ENCODE measurements at places on chromosomes 3 and 15.

DNA sequence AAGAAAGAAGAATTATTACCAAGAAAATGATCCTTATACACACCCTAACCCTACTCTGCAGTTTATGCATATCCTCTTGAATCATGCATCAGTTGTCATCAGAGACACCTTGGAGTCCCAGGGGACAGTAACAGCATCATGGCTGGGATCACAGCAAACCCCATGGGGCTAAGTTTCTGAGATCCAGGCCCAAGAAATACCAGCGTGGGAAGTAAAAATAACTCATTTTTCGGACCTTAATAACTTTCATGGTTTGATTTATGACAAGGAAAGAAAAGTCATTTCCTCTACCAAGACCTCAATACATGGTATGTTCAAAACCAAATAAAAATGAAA is 38.8 kb upstream of the B3GNT5 start:
- no peak for DNase-seq

GRCh38 chr15:101633356-101633755 is 18.8 kb downstream of the TM2D3 start:
- no peak for DNase-seq

DNA sequence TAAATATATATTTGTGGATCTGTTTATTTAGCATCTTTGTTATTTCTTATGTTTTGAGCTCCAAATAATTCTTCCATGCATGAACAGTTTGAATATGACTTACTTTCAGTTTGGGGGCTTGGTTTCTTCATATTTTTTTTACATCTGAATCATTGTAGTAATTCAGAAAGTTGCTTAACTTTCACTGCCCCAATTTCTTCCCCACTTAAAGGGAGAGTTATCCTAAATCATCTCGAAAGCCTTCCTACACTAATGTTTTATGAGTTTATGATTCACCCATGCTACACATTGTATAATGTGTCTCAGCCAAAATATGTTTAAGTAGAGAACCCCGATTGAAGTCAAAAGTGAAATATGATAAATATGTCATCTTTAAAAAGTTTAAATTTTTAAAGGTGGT is 47.8 kb downstream of the SPRED1 start:
- DNase-seq, result no peak

- no peak for DNase-seq
Observed at GRCh38 chr3:58349792-58350626, 17.3 kb downstream of the PXK start.

- no peak for DNase-seq
Observed at GRCh38 chr15:44312108-44312507, 23.6 kb downstream of the GOLM2 start.

- no peak for DNase-seq
Observed at GRCh38 chr15:37109872-37110572, 9.7 kb upstream of the MEIS2 start.

GRCh38 chr3:40645883-40646282 is 121.1 kb downstream of the ZNF621 start:
- no peak for DNase-seq

- DNase-seq, result no peak
Observed at GRCh38 chr3:56928379-56929068, 126.8 kb upstream of the ARHGEF3 start.

DNA sequence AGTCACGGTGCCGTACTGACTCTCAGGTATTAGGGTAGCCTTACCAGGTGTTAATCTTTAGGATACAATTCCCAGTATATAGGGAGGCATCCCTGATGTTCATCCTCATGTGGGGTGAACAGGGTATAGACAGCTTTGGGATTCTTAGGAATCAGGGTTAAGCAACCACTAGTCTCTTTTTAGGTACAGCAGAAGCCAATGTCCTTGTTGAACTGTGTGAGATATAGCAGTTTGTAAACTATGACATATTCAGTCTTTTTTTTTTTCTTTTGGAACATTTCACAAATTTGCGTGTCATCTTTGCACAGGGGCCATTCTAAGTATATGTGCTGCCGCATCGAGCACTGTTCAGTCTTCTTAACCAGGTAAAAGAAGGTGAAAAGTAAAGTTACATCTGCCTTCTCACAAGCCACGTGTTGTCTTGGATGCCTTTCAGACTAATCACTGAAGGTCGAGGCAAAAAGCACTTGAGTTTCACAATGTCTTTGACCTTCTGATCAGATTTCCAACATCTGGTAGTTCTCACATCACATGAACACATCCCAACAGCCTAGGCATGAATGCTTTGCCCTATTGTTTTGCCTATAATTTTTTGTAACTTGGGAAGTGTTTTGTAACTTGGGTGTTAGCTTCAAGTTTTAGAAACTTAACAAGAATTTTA is 17.2 kb downstream of the TSEN2 start:
- DNase-seq, result no peak

GRCh38 chr3:143849854-143850549 is 1.7 kb upstream of the SLC9A9 start:
- DNase-seq, result no peak

- DNase-seq, result no peak
Observed at GRCh38 chr3:12165909-12166308, 7.2 kb upstream of the TIMP4 start.

DNA sequence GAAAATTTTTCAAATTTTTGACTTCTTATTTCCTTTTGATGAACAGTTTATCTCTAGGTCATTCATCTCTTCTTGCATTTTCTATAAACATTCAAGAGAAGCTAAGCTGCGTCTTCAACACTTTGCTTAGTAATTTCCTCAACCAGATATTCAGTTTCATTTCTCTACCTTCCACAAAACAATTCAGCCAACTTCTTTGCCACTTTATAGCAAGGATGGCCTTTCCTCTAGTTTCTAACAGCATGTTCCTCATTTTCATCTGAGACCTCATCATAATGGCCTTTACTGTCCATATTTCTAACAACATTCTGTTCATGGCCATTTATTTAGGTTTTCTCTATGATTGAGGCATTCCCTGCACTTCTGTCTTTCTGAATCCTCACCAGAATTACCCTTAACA is 90.0 kb downstream of the ARIH1 start:
- no peak for DNase-seq

Measured in ACHN (cell line).